Trophoblast cell (in vitro differentiated cells and primary cell): ENCODE measurements at places on chromosomes 4 and X.

- H3K27ac ChIP-seq: no peak overlapping the region
- no peak overlapping the region for H3K4me3 ChIP-seq
- H3K36me3 ChIP-seq: no peaks in the 10 kb centered on the region
- H3K27me3 ChIP-seq: no peaks in the 10 kb centered on the region
- peak; percentile 48 for DNase-seq
- H3K4me1 ChIP-seq: peaks cover 3% of the 10 kb centered on the region
These were observed 104.4 kb downstream of the PJA1 start for GRCh38 chrX:69060631-69061408.

DNA sequence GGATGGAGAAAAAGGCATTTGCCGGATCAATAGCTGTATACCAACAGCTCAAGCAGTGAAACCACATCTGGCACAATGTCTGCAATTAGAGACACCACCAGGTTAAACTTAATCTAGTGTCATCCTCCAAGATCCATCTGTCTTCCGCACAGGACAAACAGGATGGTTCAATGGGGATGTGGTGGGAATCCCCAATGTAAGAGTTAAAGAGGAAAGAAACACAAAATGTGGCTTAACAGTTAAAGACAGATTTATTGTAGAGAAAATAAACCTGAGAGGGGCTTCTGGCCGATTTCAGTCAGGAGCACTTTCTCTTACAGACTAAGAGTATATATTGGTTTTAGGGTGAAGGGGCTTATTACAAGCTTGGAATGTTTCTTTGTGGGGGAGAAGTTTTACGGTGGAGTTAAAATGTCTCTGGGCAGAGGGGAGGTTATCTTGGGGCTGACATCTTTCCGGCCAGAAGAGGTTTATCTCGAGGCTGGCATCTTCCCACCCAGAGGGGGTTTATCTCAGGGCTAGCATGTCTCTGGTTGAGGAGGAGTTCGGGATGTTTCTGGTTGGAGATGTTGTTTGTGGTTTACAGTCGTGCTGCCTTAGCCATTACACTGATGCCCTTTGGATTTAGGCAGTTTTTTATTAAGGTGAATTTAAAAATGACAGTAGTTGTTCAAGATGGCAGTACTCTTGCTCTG, 61.7 kb downstream of the KANTR start:
- H3K36me3 ChIP-seq: no peaks in the 10 kb centered on the region
- no peaks in the 10 kb centered on the region for H3K4me1 ChIP-seq
- no peaks in the 10 kb centered on the region for H3K27me3 ChIP-seq
- H3K4me3 ChIP-seq: no peak overlapping the region
- no peak for DNase-seq

DNA sequence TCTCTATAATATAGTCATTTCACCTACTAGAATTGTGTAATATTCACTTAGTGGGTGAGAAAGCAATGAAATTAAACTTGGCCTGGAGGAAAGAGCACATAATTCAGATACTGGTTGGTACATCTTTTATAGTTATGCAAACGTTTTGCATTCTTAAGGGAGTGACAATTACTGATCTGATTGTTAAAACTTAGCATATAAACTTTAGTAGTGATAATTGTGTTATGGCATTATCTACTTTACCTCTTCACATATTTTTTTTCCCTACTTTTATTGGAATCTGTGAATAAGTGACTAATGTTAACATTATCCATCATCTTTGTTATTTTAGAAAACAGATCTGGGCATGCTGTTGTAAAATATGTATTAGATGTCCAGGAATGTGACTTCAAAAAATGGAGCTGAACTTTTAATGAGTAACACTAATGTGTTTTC, 217.4 kb upstream of the GIMD1 start:
- no peaks in the 10 kb centered on the region for H3K36me3 ChIP-seq
- no peak for DNase-seq
- no peaks in the 10 kb centered on the region for H3K4me1 ChIP-seq
- H3K27ac ChIP-seq: no peak overlapping the region
- H3K4me3 ChIP-seq: no peak overlapping the region

DNA sequence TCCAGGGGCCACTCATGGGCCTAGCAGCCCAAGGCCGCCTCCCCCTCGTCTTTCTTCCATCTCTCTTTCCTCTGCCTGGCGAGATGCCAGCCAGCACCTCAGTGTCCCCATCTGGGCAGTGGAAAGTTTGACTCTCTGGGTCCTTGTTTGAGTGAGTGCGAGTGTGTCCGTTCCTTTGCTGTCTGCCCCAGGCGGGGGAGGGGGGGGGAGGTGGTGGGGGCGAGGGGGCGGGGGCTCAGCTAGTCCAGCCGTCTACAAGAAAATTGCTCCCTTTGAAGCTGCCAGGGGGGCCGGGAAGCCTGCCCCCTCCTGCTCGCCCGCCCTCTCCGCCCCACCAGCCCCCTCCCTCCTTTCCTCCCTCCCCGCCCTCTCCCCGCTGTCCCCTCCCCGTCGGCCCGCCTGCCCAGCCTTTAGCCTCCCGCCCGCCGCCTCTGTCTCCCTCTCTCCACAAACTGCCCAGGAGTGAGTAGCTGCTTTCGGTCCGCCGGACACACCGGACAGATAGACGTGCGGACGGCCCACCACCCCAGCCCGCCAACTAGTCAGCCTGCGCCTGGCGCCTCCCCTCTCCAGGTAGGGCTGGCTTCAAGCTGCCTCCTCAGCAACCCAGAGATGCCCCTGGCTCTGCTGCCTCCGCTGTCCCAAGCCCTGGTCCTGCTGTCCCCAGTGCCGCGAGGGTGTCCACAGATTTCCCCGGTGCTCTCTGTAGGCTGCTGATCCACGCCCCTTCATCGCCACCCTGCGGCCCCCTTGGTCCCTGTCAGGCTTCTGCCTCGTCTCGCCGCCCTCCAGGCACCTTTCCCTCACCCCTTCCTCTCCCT, at the start of gene BGN:
Gene BGN (plus strand): TSS at position 440 of the 821 bp plus-strand sequence. CDS start 9,652 bp downstream, outside the sequence.
- no peaks in the 10 kb centered on the region for H3K4me1 ChIP-seq
- H3K4me3 ChIP-seq: no peak within 1 kb of the TSS
- no peak within 1 kb of the TSS for H3K27ac ChIP-seq
- DNase-seq: peak; percentile 33

GRCh38 chr4:124945422-124945821, 232.9 kb upstream of the ANKRD50 start:
- no peak for DNase-seq
- no peak overlapping the region for H3K27ac ChIP-seq
- no peak overlapping the region for H3K4me3 ChIP-seq
- H3K4me1 ChIP-seq: no peaks in the 10 kb centered on the region

DNA sequence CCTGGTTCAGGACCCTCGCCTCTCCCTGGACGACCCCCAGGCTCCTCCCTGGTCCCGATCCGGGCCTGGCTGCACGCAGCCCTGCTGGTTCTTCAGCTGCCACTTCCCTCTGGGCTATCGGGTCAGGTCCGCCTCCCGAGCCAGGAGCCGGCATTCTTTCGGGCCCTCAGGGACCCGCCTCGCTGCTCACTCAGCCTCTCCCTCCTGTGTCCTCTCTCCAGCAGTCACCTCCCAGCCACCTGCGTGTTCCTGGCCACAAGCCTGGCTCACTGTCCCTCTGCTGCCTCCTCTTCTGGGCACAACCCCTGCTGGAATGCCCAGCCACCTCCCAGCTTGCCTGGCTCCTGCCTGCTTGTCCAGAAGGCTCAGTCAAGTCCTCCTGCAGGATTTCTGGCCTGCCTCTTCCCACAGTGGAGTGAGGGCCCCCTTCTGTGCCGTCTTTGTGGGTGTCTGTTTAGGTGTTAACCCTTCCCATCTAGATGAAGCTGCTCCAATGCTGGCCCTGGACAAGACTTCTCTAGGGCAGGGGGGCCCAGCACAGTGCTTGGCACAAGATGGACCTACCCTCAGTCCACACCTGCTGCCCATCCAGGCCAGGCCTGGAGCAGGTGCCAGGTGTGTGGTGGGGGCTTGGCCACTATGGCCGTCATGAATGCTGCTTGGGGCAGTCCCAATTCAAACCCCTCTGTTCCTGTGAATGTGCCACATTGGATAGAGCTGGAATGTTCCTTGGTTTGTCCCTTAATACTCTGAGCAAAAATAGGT, 2.2 kb downstream of the WFS1 start:
- H3K4me1 ChIP-seq: peaks cover 40% of the 10 kb centered on the region
- no peak overlapping the region for H3K27ac ChIP-seq
- peaks cover 5% of the 10 kb centered on the region for H3K36me3 ChIP-seq
- no peaks in the 10 kb centered on the region for H3K27me3 ChIP-seq
- no peak overlapping the region for H3K4me3 ChIP-seq
- peak; percentile 90 for DNase-seq

DNA sequence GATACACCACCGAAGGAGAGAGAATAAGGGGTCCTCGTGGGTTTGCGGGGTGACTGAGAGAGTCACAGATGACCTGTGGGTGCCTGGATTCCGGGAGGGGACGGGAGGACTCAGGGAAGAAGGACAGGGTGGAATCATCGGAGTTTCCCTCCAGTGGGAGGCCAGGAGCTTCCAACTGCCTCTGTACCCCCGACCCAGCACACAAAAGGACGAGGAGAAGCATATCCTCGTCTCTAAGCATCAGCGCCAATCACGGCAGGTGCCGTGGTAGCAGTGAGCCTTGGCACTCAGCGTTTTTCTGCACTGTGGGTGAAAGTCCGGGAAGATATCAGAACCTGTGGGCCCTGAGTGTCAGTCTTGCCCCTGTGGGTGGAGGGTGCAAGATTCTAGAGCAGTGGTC, 62.0 kb downstream of the ASMT start:
- no peak overlapping the region for H3K27ac ChIP-seq
- H3K4me3 ChIP-seq: no peak overlapping the region
- DNase-seq: no peak
- no peaks in the 10 kb centered on the region for H3K27me3 ChIP-seq
- no peaks in the 10 kb centered on the region for H3K36me3 ChIP-seq

DNA sequence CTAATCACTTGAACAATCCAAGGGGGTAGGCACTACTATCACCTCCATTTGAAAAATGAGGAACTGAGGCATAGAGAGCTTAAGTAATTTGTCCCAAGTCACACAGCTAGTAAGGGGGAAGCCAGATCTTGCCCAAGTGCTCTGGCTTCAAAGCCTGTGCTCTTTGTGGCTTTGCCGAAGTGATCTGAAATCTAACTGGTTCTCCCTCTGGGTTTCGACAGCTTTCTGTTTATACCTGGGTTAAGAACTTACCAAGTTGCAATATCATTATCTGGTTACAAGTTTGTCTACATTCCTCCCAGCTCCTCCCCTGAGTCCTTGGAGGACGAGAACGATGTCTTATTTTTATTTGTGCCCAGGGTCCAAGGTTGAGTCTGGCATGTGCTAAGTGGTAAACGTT, 125.3 kb upstream of the RAI2 start:
- no peak overlapping the region for H3K27ac ChIP-seq
- no peaks in the 10 kb centered on the region for H3K4me1 ChIP-seq
- no peaks in the 10 kb centered on the region for H3K27me3 ChIP-seq
- H3K4me3 ChIP-seq: no peak overlapping the region
- H3K36me3 ChIP-seq: no peaks in the 10 kb centered on the region
